Ureter (tissue), 1 donor: ENCODE measurements at places on chromosomes 1 and 21. TPM values are rescaled to one million over a fixed set of nuclear protein-coding genes. Genes with fewer than 3 reads are reported as not detected.

NEGR1 gene
- 10.0 TPM for total RNA-seq

AKR7A3 gene
- 1.8 TPM for total RNA-seq

CPT2 gene
- 28.6 TPM for total RNA-seq

SYPL2 gene
- 2.0 TPM for total RNA-seq

DNA sequence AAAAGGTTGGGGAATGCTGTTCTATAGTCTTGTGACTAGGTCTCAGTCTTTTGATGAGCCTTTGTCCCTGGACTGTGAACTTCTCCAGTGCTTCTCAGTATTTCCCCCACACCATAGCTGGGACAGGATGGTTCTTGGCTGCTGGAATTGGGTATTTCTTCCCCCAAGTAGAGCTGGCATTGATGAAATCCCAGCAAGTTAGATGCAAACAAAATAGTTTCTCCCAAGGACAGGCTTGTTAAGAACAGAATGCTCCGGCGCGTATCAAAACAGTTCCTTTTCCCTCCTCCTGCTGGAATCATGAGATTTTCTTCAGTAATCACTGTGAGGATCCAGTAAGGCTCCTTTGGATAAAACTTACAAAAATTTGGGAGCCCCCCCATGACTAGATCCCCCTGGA is 162.6 kb downstream of the PIK3R3 start:
- no peak for DNase-seq

- peak; percentile 82 for DNase-seq
These were observed 65.5 kb downstream of the UBE2U start for GRCh38 chr1:64268653-64269557.

DNA sequence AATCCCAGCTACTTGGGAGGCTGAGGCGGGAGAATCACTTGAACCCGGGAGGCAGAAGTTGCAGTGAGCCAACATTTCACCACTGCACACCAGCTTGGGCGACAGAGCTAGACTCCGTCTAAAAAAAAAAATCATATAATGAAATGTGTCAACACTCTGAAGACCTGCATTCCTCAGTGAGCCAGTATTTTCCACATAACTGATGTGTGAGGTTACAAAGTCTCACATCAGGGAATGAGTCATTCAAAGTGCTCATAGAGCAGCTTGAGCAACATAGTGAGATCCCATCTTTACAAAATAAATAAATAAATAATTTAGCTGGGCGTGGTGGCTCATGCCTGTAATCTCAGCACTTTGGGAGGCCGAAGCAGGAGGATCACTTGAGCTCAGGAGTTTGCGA is 65.5 kb downstream of the CASZ1 start:
- no peak for DNase-seq

- DNase-seq: no peak
These were observed 128.6 kb downstream of the LHX4 start for GRCh38 chr1:180358649-180359048.

DNA sequence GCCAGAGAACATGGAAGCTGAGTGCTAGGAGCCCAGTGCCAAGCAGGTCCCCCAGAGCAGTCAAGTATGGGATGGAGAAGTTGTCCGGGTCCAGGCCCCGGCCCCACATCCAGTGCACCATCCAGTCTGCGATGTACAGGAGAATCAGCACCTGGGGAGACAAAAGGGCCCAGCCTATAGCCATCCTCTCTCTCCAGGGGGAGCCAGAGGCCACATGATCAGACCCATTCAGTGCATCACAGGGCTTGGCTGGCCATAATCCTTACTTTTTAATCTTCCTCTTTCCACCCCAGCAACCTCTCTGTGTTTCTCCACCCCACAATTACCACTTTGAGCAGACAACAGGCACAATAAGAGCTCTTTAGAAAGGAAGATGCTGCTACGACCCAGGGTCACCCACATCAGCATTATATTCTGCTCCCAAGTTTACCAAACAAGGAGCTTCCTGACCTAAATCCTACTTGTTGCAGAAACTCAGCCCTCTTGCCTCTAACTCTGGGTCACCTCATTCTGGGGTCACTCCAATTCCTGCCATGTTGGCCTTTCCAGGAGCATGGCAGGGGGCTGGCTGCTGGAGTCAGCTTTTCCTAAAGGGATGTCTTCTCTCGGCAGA is 16.4 kb upstream of the RAB29 start:
- peak; percentile 68 for DNase-seq

DNA sequence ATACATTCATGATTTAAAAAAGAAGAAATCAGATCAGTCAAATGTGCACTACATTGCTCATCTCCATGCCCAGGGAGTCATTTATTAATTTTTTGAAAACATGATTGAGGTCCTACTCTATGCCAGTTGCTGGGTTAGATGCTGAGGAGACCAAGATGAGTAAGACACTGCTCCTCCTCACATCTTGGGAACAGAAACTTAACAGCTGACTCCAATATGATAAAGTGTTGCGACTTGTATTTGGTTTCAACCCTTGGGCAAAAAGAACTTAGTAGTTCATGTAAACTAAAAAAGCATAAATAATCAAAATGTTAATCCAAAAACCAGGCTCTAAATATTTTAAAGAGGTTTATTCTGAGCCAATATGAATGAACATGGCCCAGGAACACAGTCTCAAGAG is 56.9 kb downstream of the OPTC start:
- DNase-seq: no peak

GRCh38 chr1:202105571-202106339 is 17.0 kb upstream of the GPR37L1 start:
- no peak for DNase-seq

DNA sequence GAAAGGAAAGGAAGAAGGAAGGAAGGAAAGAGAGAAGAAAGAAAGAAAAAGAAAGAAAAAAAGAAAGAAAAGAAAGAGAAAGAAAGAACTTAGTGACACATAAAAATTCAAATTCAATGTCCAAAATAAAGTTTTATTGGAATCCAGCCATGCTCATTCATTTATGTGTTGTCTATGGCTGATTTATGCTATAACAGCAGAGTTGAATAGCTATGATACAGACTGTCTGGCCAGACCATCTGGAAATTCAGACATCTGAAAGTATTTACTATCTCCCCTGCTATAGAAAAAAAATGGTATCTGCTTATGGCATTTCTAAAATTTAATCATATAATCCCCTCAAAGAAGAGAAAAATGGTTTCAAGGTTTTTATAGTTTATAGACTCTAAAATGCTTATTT is 79.4 kb upstream of the RRP15 start:
- no peak for DNase-seq

GRCh38 chr1:213531369-213532310 is 456.1 kb upstream of the PROX1 start:
- DNase-seq: no peak

DNA sequence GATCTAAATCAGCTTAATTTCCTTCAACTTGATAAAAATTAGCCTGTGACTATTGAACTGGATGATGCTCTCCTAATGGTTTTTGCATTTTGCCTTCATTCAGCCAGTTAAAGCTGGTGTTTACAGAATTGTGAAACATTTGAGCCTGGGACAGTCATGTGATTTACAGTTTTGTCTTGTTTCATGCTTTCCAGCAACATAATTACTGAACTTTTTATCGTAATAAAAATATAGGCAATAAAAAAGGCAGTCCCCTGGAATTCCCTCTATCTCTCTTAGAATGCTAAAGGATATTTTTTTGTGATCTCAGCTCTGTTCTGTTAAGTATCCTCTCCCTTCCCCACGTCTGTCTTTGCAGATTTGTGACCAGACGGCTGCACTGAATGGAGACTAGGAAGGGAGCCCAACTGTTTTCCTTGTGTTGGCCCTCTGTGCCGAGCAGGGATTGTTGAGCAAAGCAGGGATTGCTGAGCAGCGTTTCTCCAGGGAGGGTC is 70.3 kb upstream of the RGL1 start:
- no peak for DNase-seq
